ENCODE measurements at places on chromosomes 3 and 15.

GRCh38 chr3:27507111-27507510, 22.9 kb upstream of the SLC4A7 start:
- no peak for DNase-seq

- no peak for DNase-seq
Measured at GRCh38 chr3:60636846-60637245, 614.4 kb downstream of the FHIT start.

DNA sequence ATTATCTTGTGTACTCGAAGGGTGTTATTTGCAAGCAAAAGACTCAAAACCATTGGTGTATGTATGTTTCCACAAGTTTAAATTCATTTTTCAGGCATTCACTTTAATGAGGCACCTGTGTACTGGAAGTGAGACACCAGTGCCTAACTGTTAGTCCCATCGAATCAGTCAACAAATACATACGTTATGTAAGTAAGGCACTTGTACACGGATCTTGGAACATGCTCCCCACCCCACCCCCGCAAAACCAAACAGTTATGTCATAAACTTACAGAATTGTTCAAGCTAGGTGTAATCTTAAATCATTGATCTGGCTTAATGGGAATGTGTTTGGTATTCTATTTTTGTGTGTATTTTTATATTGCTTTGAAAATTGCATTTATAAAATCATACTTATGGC, 17.1 kb downstream of the LRRC28 start:
- DNase-seq = no peak

- no peak for DNase-seq
Measured at GRCh38 chr15:78034495-78035191, 42.9 kb downstream of the TBC1D2B start.

- DNase-seq = no peak
Measured at GRCh38 chr3:62378311-62378789, 5.0 kb upstream of the FEZF2 start.

DNA sequence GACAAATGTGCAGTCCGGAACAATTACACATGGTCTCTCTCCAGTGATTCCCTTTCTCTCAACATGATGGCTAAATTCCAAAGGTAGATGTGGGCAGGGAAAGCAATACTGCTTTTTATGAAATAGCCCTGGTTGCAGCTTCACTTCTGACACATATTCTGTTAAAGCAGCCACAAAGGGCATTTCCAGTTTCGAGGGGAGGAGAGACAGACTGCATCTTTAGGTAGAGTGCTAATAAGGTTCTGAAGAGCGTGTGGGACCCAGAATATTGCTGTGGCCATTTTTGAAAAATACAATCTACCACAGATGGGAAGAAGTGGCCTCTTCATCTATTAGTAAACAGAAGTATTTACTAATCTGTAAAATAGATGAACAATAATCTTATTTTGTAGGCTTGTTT, 139.3 kb upstream of the PEX5L start:
- DNase-seq = no peak

DNA sequence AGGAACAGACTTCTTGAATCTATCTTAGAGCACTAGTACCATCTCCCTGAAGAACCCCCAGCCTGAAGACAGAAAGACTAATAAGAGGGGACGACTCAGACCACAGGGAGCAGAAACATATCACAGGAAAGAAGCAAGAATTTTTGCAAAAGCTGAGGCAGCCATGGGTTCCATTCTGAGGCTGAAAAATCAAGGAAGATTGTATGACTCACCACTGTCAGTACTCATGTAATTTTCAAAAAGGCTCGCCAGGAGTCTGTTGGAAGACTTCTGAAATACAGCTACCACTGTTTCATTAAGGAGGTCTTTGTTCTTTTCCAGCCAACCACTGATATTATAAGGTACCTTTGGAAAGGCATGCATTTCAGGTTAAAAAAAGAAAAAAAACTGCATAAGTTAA, 47.5 kb downstream of the MYH15 start:
- DNase-seq = no peak

GRCh38 chr15:33955945-33956344, 12.4 kb upstream of the CHRM5 start:
- no peak for DNase-seq

DNA sequence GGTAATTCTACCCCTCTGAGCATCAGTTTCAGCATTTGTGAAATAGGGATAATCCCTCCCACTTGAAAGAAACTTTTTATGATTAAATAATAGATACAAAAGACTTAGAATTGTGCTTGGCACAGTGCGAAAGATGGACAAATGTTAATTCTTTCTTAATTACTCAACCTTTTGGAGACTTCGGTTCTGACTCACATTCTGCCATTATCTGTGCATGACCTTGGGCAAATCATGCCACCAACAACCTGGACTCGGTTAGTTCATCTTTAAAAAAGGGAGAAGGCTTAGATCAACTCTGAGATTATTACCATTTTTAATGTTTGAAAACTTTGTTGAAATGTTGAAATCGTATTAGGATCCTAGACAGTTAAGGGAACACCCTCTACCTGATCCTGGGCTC, 40.6 kb upstream of the POLR2M start:
- no peak for DNase-seq

GRCh38 chr3:192933259-192933658, 15.6 kb upstream of the MB21D2 start:
- DNase-seq = no peak

GRCh38 chr15:100252779-100253417, 88.9 kb downstream of the ADAMTS17 start:
- DNase-seq = no peak

- DNase-seq = no peak
Measured at GRCh38 chr3:140768941-140769340, 91.1 kb downstream of the TRIM42 start.

- no peak for DNase-seq
Measured at GRCh38 chr3:193310914-193311723, 67.4 kb downstream of the ATP13A5 start.

GRCh38 chr3:67578416-67578815, 76.0 kb downstream of the SUCLG2 start:
- no peak for DNase-seq

DNA sequence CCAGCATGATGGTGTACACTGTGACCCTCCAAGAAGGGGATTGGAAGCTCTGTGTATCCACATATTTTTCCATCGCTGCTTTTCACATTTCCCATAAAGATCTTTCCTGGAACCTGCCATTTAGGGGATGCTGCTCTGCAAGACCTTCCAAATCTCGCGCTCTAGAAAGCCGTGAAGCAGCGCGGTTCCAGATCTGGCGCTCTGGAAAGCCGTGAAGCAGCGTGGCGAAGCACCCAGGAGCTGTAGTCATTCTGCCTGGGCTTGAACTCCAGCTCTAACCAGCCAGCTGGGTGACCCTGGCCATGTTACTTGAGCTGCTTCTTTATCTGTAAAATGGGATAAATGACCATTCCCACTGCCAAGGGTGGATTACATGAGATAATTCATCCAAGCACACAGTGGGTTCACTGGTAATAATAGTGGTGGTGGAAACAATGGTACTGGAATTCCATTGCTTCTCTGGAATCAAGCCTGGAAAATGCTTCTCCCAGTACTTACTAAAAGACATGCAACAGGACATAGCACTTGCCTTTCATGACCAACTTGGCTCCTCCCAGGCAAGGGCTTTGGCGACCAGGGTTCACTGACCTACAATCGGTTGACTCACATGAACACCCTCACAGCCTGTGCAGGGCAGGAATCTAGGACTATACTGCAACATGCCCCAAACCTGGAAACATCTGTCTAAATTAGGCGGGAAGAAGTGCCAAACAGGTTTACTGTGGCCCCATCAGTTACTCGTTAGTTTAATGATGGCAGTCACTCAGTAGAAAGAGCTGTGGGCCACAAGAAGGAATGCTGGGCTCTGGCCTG, 70.7 kb downstream of the XXYLT1 start:
- no peak for DNase-seq

DNA sequence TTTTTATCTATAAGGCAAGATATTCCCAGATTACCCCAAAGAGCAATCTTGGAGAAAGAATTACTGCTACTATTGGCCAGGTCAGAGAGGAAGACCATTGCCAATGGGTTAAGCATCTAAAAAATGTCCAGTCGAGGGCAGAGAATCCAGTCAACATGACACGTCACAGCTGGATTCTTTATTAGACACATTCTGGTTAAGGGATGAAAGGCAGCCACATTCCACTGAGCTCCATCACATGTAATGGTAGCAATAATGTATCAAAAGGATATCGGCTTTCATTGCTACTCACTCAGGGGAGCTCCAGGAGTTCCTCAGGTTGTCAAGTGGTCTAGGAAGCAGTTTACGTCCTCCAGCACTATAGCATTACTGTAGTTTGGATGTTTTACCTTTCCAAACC, 421.1 kb downstream of the PLOD2 start:
- DNase-seq = no peak

DNA sequence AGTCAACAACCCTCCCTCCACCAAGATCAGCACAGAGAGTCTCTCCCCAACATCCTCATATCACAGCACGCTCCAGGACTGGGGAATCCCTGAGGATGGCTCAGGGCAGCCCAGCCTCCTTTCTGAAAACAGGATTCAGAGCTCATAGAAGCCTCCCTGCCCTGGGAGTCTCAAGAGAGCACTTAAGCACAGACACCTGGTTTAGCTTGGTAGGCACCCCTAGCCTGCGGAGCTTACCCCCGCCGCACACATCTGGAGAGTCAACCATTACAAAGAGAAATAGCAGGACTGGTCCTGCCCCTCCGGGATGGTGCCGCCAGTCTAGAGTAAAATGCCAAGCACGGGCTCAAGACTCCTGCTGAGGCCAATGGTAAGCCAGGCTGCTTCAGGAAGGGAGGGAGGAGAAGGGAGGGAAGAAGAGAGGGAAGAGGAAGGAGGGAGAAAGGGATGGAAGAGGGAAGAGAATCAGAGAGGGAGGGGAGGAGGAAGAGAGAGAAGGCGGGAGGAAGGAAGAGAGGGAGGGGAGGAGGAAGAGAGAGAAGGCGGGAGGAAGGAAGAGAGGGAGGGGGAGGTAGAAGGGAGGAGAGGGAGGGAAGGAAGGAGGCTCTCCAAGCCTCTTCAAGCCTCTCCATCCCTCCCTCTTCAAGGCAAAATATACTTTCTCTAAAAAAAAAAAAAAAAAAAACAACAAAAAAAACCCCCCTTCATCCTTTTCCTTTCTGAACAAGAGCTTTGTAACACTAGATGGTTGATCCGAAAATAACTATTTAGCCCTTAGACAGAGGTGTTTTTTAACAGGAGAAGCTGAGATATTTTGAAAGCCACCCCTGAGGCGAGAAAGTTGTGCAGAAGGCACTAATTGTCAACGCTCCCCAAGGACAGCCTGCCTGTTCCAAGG, 278.6 kb upstream of the TLE3 start:
- DNase-seq = no peak

DNA sequence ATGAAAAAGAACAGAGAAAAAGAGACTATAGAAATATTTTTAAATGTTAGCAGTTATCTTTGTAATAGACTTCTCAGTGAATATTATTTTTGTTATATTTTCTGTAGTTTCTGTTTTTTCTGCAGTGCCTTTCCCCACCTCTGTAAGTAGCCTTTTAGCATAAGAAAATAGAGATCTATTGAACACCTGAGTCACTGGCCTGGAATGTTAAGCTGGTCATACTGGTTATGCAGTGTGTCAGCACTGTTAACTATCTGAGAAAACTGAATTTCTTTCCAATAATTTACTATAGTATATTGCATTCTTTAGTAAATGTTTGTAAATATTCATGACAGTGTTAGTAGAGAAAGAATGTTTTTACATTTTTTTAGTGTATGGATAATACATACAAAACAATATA, 79.8 kb downstream of the NECTIN3 start:
- DNase-seq = no peak

DNA sequence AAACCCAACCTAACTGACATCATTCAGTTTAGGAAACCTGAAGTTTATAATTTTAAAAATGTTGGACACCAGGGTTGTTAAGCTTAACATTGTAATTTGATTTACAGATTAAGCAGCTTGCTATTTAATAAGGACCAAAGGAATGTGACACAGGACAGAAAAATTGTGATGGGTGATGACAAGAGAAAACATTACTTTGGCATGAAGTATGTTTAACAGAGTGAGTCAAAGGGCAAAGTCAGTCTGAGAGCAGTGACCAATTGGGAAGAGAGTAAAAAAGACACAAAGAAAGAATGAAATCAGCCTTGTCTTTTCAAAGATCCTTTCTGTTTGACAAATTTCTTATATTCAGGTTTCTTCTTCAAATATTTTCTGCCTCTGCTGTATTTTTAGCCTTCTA, 1301.6 kb downstream of the SI start:
- DNase-seq = no peak

DNA sequence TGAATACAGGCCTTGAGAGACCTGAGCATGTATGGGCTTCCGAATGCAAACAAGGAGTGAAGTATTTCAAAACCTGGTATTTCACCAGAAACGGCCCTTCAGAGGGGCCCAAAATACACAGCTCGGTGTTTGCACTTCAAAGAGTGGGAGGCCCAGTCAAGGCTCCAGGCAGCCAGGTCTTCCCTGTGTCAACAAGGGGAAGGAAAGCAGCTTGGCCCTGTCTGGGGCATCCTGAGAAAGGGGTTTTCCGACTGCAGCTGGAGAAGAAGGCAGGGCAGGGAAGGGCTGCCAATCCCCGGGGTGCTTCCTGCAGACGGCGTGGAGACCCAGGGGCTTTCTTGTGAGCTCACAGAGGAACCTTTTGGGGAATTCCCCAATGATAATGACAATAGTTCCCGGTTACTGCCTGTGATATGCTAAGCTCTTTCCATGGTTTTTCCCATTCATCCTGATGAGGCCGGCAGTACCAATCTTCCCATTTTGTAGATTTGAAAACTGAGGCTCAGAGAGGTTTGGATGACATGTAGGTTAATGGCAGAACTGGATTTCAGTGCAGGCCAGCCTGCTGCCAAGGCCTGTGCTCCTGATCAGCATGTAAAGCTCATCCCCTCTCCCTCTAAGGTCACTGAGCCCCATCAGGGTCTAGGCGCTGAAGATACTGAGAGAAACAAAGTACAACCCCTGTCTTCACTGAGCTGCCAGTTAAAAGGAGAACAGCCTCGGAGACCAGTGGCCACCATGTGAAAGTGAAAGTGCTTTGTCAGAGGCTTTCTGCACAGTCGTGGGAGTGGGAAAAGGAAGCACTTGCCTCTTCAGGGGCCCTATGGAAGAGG, 43.0 kb upstream of the TLE3 start:
- DNase-seq = no peak

GRCh38 chr3:6605227-6605626, 255.7 kb upstream of the GRM7 start:
- DNase-seq = no peak

All from NCI-H1694 (cell line).